ENCODE measurements at places on chromosomes 2 and 18.

- DNase-seq, result no peak
Observed at GRCh38 chr18:63073481-63073880, 246.1 kb downstream of the BCL2 start.

DNA sequence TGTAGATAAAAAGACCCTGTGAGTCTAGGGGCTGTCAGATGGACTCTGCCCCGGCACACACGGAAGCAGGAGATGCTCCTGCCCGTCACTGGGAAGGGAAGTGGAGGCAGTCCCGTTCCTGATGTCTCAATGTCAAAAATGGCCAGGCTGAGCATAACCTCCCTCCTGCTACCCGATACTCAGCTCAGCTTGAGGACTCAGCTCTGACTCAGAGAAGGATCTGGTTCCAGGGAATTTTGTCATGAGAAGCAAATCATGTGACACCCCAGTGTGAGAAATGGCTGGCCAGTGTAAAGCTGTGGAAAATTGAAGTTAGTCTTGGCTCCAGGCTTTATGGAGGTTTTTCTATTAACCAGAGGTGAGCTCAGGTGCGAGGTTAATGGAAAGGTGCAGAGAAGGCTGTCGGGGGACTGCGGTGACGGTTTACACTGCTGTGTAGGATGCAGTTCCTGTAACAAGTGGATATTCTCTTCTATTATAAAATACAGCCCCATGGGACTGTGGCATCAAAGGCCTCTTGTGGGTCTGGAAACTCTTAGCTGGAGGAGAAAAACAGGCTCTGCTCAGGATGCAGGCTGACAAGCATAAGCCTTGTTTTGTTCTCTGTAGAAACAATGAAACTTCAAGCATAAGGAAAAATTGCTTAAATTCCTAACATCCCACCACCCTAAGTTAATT lies 24.7 kb upstream of the AGAP1 start:
- DNase-seq, result no peak

- no peak for DNase-seq
Observed at GRCh38 chr2:214217599-214217998, 193.3 kb upstream of the VWC2L start.

GRCh38 chr2:241437179-241437578 lies 71.2 kb downstream of the STK25 start:
- no peak for DNase-seq

DNA sequence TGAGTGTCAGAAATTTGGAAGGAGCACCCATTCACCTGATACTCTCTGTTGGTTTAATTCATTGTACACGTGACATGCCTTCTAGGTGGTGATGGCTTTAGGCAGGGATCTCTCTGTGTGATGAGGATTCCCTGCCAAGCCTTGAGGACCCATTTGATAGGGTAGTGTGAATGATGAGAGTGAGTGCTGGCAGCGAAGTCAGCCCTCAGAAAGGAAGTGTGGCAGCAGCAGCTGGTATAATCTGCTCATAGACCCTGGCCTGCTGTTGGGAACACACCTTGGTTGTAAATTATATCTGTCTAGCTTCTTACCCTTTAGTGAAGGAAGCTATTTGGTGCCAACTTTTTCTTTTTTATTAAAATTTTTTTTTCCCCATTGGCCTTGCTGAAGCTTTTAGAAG lies 164.5 kb downstream of the HAUS1 start:
- no peak for DNase-seq

Measured in CD4-positive, alpha-beta T cell treated with Interleukin-15 for 1 hour (primary cell).